ENCODE measurements at places on chromosomes 13 and 19.

DNA sequence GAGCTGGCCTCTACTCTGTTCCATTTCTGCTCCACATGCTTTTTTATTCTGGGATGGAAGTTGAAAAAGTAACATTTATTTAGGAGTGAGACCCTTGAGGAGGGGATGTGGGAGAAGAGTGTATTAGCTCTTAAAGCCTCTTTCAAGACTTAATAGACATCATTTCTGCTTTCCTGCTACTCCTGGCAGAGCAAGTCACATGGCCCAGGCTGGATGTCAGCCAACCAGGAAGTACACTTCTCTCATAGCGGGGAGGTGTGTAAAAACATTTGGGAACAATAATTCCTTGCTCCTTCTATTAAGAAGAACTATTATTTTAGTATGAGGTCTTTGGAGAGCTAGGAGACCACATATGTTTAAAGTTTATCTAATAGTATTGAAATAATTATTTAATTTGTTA lies 40.6 kb upstream of the FAM216B start:
- no peak for DNase-seq

GRCh38 chr13:24299488-24300114 lies 9.8 kb upstream of the C1QTNF9 start:
- DNase-seq, result no peak

- DNase-seq, result no peak
These were observed 22.9 kb downstream of the CCL25 start for GRCh38 chr19:8075158-8076074.

- peak; percentile 26 for DNase-seq
These were observed 6.1 kb downstream of the DHRS12 start for GRCh38 chr13:51797664-51798488.

- no peak for DNase-seq
These were observed 44.7 kb downstream of the TM9SF2 start for GRCh38 chr13:99545979-99546378.

DNA sequence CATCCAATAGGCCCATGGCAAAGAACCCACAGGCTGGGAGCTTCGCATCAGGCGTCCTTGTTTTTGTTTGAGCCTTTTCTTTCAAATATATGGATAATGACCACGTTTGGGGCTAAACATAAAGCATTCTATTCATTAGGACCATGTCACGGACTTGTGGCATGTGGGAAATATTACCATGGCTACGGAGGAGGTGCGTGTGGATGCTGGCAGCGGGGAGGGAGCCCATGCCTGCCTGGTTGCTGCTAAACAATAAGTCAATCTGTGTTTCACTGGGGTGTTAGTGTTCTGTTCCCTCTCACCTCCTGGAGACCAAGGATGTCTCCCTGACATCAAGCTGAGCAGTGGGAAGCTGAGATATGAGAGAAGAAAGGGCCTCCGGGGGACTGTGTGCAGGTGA lies 121.1 kb downstream of the IRS2 start:
- DNase-seq, result no peak

- no peak for DNase-seq
These were observed 2.8 kb upstream of the CERS4 start for GRCh38 chr19:8206147-8207087.

GRCh38 chr19:30916238-30916637 lies 433.0 kb downstream of the TSHZ3 start:
- no peak for DNase-seq

DNA sequence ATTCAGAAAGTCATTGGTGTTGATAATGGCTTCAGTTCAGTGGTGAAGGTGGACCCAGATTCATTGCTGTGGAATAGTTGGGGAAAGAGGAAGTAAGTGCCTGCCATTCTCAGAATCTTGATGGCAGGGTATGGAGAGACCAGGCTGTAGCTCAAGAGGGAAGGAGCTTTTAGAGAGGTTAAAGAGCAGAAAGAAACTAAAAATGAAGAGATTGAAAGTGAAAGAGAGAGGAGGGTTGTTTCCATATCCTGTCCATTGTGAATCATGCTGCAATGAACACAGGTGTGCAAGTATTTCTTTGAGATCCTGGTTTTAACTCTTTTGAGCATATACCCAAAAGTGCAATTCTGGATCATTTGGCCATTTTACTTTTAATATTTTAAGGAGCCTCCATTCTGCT lies 12.5 kb downstream of the GJB6 start:
- no peak for DNase-seq

DNA sequence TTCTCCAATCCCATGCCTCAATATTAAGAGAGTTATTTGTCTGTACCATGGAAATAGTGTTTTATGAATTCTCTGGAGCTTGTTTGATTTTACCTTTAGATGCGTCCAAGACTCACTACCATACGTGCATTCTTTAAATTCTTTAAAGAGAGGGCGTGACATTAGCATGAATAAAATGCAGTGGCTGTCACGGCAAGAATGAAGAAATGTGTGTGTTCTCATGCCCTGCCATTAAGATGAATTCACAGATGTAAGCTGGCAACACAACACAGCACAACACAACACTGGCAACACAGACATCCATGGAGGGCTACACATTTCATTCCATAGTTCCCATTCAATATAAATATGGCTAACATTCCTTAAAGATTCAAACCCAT lies 213.4 kb downstream of the ENOX1 start:
- DNase-seq, result no peak

DNA sequence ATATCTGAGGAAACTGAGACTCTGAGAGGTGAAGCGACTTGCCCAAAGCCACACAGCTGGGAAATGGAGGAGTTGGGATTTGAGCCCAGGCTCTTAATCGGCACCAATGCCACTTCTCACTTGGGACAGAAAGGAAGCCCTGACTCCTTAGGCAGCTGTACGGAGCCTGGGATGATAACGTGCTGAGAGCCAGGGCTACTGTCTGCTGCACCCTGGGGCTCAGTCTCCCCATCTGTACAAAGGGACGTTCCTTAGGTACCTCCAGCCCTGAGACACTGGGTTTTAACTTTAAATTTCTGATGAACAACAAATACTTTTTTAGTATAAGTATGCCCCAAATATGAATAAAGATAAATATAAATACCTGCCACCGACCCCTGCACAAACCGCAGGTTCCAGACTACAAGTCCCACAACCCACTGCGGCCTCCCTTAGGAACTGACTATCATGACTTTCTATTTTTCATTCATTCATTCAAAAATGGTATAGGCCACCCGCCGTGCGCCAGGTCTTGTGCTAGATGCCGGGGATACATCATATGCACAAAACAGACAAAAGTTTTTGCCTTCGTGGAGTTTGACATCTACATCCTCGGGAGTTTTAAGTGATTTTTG lies 776 bp upstream of the NCLN start:
- DNase-seq, result no peak

DNA sequence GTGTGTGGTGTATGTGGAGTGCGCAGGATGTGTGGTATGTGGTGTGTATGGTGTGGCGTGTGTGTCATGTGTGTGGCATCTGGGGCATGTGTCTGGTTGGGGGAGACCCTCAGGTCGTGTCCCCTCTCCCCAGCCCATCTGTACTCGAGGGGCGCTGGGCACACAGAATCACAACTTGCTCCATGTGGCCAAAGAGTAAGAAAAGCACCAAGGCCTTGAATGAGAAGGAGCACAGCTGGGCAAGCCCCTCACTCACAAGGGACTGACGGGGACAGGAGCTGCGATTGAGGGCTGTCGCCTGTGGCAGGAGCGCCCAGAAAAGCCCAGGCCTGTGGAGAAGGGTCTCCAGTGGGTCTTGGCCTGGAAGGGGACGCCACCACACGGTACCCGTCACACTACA lies 62.8 kb downstream of the PEPD start:
- DNase-seq, result no peak

GRCh38 chr19:40466219-40466984 lies 399 bp upstream of the SPTBN4 start:
- DNase-seq, result peak; percentile 47

DNA sequence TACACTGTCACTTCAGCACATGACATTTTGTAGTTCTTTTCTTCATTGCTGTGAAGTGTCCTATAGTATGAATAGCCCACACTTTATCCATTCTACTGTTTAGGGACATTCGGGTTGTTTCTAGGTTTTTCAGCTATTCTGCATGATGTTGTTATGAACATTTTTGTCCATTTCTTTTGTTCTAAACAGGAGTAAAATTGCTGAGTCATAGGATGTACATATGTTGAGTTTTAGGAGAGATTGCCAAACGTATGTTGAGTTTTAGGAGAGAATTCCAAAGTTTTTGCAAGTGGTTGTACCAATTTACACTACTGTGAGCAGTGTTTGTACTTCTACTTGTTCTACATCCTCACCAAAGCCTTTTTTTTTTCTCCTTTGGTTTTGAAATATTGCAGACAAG lies 115.0 kb downstream of the MTUS2 start:
- DNase-seq, result no peak

DNA sequence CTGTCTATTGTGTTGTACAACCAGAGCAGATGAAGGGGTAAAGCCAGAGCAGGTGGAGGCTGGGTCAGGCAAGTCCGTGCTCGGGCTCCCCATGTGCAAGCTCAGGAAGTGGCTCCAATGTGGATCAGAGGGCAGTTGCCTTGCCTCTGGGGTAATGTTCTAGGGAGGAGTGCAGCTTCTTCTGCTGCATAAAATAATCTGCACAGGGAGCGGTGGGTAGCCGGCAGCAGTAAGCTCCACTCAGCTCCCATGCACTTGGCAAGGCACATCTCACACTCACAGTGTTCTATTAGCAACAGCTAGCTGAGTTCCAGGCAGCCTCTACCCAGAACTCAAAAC lies 565.3 kb upstream of the SLITRK1 start:
- DNase-seq, result no peak

DNA sequence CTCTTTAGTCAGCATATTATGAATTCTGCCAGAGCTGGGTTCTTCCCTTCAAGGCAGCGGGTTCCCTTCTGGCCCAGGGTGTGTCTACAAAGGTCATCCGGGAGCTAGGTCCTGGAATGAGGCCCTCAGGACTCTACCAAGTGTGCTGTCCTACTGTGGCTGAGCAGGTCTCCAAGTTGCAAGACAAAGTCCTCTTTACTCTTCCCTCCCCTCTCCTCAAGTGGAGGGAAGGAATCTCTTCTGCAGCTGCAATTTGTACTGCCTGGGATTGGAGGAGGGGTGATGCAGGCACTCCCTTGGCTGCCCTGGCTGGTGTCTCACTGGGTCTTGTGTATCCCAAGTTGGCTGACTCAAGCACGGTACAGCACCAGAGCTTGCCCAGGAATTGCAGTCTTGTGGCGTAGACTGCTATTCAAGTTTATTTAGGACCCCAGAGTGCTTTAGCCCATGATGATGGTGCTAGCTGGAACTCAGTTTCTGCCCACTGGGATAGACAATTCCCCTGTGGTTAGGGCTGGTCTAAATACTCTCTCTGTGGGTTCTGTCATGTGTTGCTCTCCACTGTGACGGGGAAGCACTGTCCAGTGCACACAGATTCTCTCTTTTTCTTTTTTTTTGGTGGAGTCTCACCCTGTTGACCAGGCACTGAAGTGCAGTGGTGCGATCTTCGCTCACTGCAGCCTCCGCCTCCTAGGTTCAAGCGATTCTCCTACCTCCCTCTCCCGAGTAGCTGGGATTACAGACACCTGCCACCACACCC lies 28.5 kb downstream of the RFC3 start:
- no peak for DNase-seq

- DNase-seq, result no peak
These were observed 243.8 kb upstream of the MAB21L1 start for GRCh38 chr13:35720290-35720689.

GRCh38 chr19:41910992-41911888 lies 17.0 kb downstream of the ERFL start:
- DNase-seq, result no peak

GRCh38 chr13:22369840-22370239 lies 699.0 kb downstream of the FGF9 start:
- no peak for DNase-seq

DNA sequence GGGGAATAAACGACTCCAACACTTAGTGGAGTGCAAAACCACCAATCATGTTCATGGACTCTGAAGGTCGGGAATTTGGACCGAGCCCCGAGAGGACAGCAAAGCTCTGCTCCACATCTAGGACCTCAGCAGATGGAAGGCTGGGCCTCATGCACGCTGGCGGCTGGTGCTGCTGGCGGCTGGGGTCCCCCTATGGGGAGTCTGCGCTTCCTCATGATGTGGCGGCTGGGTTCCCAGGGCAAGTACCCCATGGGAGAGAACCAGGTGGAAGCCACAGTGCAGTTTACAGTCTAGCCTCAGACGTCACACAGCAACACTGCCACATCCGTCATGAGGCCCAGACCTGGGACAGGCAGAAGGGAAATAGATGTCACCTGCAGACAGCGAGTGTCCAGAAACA lies 13.2 kb downstream of the PEPD start:
- DNase-seq, result no peak

DNA sequence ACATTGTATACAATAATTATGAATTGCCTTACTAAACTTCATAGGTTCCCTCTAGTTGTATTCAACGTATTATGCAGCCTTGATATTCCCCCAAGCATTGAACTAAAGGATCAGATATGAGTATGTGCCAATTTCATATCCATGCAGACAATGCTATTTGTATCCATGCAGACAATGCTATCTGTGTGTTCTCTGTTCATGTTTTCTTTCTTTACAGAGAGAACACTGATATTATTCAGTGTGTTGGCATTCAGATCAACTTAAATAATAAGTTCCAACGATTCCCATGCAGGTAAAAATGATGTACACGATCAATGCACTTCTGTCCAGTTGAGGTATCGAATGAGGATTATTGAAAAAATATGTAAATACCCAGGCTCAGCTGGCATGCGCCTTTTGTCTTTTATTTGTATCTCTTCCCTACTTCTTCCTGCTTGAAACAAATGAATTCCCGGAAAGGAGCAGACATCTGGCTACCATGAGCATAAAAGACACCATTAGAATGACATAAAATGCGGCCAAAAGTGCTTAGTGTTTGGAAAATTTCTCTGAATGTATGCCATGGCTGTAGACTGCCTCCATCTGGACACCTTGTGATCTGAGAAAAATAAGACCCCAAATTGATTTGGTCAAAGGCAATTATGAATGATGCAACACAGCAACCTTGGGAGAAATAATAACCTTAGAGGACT lies 731.5 kb downstream of the SLITRK1 start:
- DNase-seq, result no peak

- no peak for DNase-seq
These were observed 112.3 kb downstream of the LRCH1 start for GRCh38 chr13:46665248-46665632.

- DNase-seq, result peak; percentile 4
These were observed 808 bp downstream of the DNMT1 start for GRCh38 chr19:10193790-10194499.

GRCh38 chr19:51125421-51126075 lies 842 bp downstream of the SIGLEC9 start:
- no peak for DNase-seq

GRCh38 chr19:23394511-23394910 lies 760 bp downstream of the ZNF91 start:
- no peak for DNase-seq

GRCh38 chr19:13053238-13053637 lies 49.4 kb downstream of the LYL1 start:
- DNase-seq, result no peak

- no peak for DNase-seq
These were observed 575 bp downstream of the CARM1 start for GRCh38 chr19:10871711-10872545.
